ENCODE measurements at places on chromosomes 1 and 21. TPM values are rescaled to one million over a fixed set of nuclear protein-coding genes. Genes with fewer than 3 reads are reported as not detected.

RAB13 gene
- not detected for polyA plus RNA-seq

CALML6 gene
- not detected for polyA plus RNA-seq

SLFNL1 gene
- 0.38 TPM for polyA plus RNA-seq

MR1 gene
- 41.3 TPM for polyA plus RNA-seq

CFHR4 gene
- polyA plus RNA-seq = not detected

GLMN gene
- 12.3 TPM for polyA plus RNA-seq

UTS2 gene
- 17.7 TPM for polyA plus RNA-seq

DNA sequence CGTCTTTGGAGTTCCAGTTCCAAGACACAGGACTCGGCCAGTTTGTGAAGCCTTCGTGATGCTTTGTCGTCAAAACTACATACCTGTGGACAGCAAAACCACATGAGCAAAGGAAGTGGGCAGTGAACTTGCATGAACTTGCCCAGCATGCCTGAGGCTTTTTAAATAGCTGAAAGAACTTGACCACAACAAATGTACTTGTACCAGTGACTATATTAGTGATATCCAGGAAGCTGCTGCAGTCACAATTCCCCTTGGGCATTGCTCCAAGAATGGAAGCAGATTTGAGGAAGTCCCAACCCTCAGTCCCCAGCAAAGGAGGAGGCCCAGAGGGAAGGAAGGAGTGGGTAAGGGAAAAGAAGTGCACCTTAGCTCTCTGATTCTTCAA, 2.6 kb downstream of the FUCA1 start:
- H3K4me1 ChIP-seq = peaks cover 16% of the 10 kb centered on the region
- H3K27ac ChIP-seq = no peak overlapping the region
- H3K4me3 ChIP-seq = no peak overlapping the region
- H3K36me3 ChIP-seq = peaks cover 19% of the 10 kb centered on the region
- no peaks in the 10 kb centered on the region for H3K27me3 ChIP-seq

DNA sequence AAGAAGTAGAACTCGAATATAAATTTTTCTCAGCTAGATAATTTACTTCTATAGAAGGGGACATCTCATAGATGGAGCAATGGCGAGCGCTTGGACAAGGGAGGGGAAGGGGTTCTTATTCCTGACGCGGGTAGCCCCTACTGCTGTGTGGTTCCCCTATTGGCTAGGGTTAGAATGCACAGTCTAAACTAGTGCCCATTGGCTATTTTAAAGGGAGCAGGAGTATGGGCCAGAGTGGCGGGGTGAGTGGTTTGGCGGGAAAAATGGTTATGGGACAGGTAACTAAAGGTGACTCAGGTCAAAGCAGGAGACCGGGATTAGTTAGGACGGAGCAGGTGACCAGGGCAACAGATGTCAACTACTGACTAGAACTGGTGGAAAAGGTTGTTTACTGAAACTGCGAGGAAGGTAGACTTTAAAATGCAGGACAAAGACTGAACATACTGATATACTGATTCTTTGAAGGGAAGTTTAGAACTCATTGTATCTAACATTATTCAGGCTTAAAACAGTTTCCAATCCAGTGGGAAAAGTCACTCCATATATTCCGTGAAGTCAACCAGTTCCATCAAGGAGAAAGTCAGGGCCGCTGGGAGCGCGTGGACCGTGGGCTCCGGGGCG, 940 bp upstream of the ATAD3A start:
- no peak for DNase-seq
- H3K4me1 ChIP-seq = peaks cover 8% of the 10 kb centered on the region
- H3K27me3 ChIP-seq = no peaks in the 10 kb centered on the region

DNA sequence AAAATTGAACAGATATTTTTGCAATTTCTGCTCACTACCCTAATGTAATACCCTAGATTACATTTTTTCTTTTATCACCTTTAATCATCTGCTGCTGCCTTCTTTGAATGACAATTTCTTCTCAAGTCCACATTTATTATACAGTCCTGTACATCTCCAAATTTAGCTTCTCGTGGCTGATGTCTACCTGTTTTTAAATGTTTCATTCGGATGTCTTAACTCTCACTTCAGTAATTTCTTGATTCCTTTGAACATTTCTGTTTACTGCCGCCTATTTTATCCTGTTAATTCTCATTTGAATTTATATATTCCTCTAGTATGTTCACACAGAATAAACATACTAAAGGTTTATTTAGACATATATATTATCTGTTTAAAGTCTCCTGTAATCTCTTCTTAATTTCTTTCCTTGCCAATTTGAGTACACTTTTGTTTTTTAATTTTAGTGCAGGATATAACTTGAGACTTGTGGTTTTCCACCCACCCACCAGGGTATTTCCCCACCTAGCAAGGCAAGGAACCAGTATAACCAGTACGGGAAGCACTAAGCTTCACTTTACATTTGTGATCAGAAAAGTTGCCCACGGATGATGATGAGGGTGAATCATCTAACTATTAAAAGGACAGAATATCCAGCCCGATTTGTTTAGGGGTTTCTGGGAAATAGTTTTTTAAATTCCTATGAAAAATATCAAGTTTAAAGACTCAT, 12.7 kb downstream of the INSL5 start:
- H3K4me3 ChIP-seq = peak overlapping the region; percentile 21
- H3K27me3 ChIP-seq = no peaks in the 10 kb centered on the region
- peak; percentile 8 for DNase-seq
- H3K36me3 ChIP-seq = no peaks in the 10 kb centered on the region
- peaks cover 9% of the 10 kb centered on the region for H3K4me1 ChIP-seq
- no peak overlapping the region for H3K27ac ChIP-seq

DNA sequence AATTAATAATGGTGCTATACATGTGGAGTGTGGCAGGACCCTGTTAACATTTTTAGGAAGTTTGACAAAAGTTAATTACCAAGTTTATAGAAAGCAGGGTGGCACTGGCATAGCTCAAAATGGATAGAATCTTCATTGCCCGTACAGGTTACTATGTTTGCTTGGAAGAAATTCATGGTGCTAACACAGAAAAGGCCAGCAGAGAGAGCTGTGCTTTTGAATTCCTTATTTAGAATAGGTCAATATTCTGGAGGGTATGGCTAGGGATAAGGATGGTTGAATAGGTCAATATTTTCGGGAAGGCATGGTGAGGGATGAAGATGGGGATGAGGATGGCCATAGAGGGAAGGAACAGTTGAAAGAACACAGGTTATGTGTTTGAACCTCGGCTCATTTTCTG, 345.1 kb downstream of the LMO4 start:
- no peaks in the 10 kb centered on the region for H3K27me3 ChIP-seq
- H3K4me1 ChIP-seq = no peaks in the 10 kb centered on the region

DNA sequence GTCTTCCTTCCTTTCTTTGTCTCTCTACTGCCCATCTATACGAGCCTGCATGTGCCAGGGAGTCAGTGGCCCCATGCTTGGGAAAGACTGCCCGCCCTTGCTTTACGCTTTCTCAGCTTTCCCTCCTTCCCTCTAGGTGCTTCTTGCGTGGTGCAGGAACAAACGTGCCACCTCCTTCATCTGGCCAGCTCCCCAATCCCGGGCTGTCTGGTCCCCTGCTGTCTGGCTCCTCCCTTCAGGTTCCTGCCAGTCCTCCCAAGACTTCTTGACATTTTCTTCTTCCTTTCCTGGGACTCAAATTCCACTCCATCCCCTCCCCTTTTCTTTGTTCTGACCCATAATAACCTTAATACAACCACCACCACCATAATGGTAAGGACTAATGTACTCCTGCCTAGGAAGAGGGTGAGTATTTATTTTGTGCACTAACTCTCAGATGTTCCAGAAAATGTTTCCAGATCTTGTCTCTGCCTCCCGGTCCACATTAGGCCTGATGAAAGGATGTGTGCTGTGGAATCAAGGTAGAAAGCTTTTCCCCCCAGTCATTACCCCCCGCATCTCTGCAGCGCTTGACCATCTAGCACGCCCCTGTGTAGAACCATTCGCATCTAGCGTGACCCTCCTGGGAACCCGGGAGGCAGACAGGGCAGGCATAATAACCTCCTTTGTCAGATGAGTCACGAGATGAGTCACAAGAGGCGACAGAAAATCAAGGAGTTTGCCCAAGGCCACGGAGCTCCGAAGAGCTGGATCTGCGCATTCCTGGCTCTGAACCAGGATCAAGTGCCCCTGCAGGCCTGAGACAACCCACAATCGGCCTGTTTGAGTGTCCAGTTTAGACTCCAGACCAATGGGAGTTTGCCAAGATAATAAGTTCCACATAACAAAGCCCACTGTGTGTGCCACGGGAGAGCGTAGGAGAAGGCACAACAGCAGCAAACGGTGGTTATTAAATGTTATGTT, 60.1 kb upstream of the NEK2 start:
- no peak for DNase-seq
- H3K27me3 ChIP-seq = no peaks in the 10 kb centered on the region
- H3K36me3 ChIP-seq = no peaks in the 10 kb centered on the region
- H3K4me3 ChIP-seq = no peak overlapping the region
- peaks cover 23% of the 10 kb centered on the region for H3K4me1 ChIP-seq

DNA sequence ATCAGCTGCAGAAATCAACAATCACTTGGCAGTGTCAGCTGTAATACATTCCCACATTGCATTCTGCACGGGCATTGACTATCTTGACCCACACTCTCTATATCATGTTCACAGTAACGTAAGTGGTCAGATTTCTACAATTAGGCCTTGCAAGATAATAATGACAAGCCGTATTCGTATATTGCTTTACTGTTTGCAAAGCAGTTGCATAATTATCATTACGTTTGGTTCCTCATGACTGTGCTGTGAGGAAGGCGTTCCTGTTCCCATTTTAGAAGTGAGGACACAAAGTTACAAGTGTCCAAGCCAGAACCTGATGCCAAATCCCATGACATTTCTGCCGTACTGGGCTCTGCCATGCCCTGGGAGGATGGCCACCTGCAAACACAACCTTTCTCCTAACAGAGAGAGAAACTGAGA, 53.5 kb upstream of the TARBP1 start:
- DNase-seq = no peak
- no peak overlapping the region for H3K27ac ChIP-seq
